ENCODE measurements at places on chromosomes 4 and X. TPM values are rescaled to one million over a fixed set of nuclear protein-coding genes. Genes with fewer than 3 reads are reported as not detected.

GRCh38 chrX:45847961-45848360 is 647.3 kb upstream of the DIPK2B start:
- DNase-seq, result no peak

P2RY8 gene
- 4.0 TPM for polyA plus RNA-seq

DNA sequence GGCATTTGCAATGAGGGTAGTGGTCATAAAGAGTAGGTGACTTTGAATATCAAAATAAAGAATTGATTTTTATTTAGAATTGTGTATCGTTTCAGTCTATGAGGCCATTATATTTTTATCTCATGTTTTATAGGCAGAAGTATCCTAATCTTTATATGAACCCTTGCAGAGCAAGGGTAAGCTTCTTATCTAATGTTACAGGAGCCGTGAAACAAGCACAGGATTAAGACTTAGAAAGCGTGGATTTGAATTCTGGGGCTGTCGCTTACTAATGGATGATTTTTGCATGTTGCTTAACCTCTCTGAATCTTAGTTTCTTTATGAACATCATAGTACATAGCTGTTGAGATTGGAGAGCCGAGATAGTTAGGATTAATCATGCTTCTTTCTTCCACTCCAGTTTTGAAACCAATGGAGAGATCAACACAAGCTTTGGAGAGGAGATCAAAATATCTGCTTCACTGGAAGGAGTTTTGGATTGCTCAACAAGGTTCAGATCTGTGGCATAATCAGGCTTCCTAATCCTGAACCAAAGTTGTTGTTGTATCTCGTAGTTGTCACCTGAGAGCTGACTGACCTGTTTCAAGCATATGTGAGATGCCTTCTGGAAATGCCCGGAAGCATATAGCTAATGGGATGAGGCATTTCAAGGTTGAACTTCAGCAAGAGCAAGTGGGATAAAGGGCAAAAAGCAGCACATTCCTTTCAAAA is 166.9 kb upstream of the GK2 start:
- no peak for DNase-seq

DNA sequence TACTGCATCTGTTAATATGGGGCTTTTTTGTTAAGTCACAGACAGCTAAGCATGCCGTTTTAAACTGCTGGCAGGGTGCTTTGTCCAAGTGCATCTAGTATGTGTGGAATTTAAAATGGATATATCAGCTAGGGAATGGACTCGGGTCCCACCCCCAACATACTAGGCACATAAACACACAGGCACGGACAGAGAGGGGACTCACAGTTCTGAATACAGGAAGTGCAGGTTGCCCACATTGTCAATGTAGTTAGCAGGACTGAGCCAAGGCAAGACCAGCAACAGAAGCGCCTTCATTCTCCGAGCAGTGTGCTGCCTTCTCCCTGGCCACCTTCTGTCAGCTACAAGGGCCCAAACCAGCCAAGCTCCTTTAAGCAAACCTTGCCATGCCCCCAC is 33.6 kb downstream of the LNX1 start:
- no peak for DNase-seq

DNA sequence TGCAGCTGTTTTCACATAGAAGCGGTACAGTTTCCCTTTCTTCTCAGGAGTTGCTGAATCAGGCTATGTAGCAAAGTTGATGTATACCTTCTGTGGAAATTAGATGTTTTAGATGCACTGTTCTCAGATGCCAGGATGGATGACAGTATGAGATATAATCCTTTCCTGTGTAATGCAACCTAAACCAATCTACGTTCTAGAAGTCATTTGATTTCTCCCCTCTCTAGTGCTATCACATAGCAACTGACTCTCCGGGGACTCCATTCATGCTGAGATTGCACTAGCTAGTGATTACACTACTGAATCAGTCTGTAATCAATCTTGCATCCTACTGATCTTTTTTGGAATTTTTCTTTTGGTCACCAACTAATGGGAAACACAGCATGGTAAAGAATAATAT is 1881.7 kb downstream of the PCDH7 start:
- DNase-seq, result no peak

DRD5 gene
- polyA plus RNA-seq, result not detected

- peak; percentile 13 for DNase-seq
Measured at GRCh38 chr4:45776146-45776545, 347.7 kb downstream of the GABRG1 start.

GRCh38 chr4:176134670-176135069 is 60.7 kb downstream of the SPATA4 start:
- no peak for DNase-seq

- DNase-seq, result no peak
Measured at GRCh38 chr4:123819362-123820035, 422.9 kb downstream of the SPRY1 start.

GRCh38 chr4:179307297-179308136 is 1865.3 kb upstream of the AGA start:
- DNase-seq, result no peak

FAM9B gene
- not detected for polyA plus RNA-seq

MAGEB2 gene
- not detected for polyA plus RNA-seq
